ENCODE measurements at places on chromosomes 16 and 17. TPM values are rescaled to one million over a fixed set of nuclear protein-coding genes. Genes with fewer than 3 reads are reported as not detected.

DNA sequence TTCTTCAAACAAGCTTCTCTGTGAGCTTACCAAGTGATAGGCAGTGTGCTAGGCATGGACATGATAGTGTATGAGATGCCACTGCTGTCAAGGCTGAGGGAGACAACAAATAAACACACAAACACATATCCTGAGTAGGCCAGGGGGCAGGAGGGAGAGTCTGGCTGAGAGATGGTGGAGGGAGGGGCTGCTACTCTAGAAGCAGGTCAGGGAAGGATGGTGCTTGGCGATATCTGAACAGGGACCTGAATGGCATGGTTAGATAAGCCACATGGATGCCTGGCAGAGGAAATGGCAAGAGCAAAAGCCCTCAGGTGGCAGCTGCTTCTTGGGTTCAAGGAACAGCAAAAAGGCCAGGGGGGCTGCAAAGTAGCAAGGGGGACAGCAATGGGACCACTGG, 8.6 kb upstream of the CHST6 start:
- DNase-seq = no peak

KRTAP4-5 gene
- total RNA-seq = not detected

DNA sequence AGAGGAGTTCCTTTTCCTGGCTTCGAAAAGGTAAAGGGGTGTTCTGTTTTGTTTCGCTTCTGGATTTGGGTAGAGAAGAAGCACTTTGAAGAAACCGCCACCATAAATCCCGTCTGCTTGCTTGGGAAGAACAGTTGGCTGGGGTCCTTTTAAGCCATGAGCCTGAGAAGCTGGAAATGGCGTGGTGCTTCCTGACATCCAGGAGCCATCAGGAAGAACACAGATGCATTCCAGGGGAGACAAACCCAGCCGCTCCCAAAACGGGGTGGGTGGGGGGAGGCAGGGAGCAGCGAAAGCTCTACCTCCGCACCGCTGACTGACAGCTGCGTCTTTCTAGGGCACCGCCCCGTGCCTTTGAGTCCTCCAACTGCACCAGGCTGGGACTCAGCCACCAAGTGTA, 91.6 kb downstream of the ZDHHC7 start:
- DNase-seq = no peak

DNA sequence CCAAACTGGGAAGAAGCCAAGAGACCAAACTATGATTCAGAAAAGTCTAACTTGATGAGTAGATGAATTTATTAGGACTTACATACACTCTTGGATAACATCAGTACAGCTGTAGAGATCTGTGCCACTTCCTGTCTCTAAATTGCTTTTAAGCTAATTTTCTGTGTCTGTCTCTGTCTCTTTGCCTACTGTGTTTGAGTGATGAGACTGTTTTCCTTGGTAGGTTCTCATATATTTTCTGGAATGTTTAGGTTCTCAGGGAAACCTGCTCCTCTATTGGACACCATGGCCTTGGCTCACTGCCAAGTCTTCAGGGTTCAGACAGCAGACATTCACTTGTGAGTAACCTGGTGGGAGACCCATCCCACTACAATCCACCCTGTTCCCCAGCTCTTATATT, 103.5 kb upstream of the KIF2B start:
- DNase-seq = no peak

GRCh38 chr16:51853586-51853985, 693.4 kb downstream of the TOX3 start:
- no peak for DNase-seq

DNA sequence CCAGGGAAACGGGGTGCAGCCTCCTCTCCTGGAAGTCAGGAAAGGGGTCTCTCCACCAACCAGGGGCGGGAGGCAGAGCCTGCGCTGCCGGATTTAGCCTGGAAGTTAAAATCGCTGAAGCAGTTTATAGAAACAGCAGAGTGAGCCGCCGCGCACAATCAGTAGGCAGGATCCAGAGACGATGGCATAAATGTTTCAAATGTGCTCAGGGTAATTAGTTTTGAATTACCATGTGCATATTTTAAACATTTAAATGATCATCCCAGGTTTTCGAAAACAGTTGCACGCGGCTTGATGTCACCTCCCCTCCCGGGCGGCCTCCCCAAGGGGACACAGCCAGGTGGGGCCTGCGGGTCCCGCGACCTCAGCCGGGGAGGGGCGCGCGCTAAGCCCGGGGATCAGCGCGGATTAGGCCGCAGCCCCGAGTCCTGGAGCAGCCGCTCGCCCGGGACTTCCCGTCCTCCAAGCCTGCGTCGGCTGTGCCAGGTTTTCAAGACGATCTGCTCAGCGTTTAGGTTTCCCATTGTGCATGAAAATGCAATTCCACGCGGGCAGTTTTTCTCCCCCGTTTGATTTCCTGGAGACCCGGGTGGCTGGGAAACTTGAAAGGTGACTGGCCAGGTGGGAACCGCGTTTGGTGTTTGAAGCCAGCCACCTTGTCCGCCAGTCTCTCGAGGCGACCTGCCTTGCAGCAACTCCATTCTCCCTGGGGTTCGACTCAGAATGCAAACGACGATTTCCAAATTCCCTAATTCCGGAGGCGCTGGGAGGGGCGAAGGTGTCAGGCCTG, 78.3 kb downstream of the RPA1 start:
- no peak for DNase-seq

CNTNAP4 gene
- total RNA-seq = 0.76 TPM

CCL2 gene
- total RNA-seq = 219 TPM

DNAI2 gene
- total RNA-seq = not detected

GRCh38 chr17:83006515-83007455, 72.6 kb upstream of the METRNL start:
- no peak for DNase-seq

ENO3 gene
- total RNA-seq = 5.1 TPM

GRCh38 chr17:81905424-81905875, 3.4 kb downstream of the NPB start:
- DNase-seq = no peak

- DNase-seq = no peak
These were observed 36.9 kb downstream of the TMEM235 start for GRCh38 chr17:78268191-78268874.

DNA sequence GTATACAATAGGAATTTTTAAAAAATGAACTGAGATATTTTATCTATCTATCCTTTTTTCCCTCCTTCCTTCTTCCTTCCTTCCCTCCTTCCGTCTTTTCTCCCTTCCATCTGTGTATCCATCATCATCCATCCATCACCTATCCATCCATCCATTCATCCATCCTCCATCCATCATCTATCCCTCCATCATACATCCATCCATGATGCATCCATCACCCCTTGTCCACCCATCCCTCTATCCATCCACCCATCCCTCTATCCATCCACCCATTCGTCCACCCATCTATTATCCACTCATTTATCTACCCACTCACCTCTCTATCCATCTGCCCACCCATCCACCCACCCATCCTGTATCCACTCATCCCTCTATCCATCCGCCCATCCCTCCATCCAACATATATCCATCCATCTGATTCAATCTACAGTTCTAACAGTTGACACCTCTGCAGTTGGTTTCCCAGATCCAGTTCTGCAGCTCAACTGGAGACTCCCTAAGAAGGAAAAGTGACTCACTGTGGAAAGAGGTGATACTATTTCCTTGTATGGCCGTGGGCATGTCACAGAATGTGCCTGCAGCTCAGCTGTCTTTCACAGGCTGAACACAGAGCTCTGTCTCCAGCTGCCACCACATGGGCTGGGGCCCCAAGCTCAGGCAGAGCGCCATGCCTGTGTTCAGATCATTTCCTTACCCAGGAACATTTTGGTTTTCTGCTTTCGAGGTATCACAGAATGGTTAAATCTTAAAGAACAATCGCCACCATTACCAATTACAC, 130.8 kb downstream of the XYLT1 start:
- no peak for DNase-seq

DNA sequence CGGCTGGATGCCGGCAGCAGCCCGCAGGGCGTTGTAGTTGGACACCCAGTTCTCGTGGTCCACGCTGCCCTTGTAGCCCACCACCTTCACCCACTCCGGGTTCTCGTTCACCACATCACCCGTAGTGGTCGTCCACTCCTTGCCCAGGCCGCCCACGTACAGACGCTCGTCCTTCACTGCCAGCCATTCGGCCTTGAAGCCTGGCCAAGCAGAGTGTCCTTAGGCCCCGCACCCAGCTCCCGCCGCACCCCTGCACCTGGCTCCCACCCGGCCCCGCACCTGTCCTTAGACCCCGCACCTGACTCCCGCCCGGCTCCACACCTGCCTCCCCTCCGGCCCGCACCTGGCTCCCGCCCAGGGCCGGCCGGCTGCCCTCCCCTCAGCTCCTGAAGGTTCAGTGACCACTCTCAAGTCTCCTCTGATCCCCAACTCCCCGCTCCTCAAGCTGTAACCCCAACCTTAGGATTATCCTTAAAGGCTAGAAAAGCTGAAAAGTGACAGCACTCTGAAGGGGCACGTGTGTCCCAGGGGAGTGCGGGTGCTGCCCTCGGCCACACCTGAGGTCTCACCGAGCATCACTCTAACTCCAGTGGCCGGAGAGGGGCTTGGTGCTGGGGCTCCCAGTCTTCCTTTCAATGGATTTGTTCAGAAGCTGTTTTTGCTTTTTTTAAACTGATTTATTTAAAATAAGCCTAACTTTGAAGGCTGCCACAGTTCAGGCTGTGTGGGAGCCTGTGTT, 14.4 kb downstream of the CANT1 start:
- DNase-seq = peak; percentile 56

DNA sequence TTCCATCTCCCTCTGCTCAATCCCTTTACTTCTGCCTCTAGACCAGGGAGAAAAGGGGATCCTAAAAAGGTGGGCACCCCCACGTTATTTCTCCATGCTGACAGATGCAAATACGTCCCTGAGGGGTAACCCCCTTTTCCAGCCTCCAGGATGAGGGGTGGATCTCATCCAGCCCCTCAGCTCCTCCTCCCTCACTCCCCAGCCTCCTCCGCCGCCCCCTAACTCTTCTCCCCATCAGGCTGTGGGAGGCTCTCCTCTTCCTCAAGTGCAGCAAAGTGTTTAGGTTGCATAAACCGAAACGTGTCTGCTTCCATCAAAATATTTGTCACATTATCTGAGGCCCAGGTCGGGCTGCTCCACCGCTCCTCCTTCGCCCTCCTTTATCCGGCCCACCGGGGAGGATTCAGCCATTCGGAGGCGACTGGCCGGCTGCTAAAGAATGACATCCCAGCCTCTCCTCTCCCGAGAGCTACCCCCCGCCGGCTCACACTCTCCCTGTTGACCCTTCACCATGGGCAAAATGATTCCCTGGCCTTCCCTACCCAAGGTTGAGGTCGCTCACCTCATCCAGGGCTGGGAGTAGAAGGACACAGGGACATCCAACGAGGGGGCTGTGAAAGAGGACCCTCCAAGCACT, 1.2 kb upstream of the C1QL1 start:
- no peak for DNase-seq

- no peak for DNase-seq
These were observed 163.7 kb downstream of the MAF start for GRCh38 chr16:79436885-79437284.

- DNase-seq = no peak
These were observed 223.2 kb upstream of the PSMD7 start for GRCh38 chr16:74073456-74073855.

GRCh38 chr17:35790841-35791240, 4.6 kb downstream of the MMP28 start:
- no peak for DNase-seq

- DNase-seq = no peak
These were observed at the start of gene NEURL4 for GRCh38 chr17:7328840-7329373. NEURL4 (minus strand) TSS chr17:7329335; CDS start chr17:7329312, 23 bp downstream.

TMEM100 gene
- total RNA-seq = 13.5 TPM

- no peak for DNase-seq
These were observed 47.8 kb upstream of the ZC3H18 start for GRCh38 chr16:88522276-88522949.

COX10 gene
- total RNA-seq = 8.7 TPM

DNA sequence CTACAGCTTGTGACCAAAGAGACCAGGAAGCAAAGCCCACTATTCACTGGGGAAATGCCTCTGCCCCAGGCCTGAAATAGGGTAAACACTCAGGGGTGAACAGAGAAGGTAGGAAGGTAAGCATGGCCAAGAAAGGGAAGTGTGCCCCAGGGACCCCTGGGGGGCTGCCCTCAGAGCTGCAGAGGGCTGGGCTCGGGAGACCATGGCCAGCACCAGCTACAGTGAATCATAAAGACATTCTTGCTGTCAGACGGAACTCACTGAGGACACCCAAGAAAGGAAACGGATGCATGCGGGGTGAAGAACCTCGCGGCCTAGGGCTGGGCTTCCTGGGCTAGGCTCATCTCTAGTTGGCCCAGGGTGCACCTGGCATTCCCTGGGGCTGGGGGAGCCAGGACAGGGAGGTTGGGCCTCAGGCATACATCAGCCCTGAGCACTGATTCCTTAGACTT, 9.6 kb downstream of the HIC1 start:
- DNase-seq = no peak

DNA sequence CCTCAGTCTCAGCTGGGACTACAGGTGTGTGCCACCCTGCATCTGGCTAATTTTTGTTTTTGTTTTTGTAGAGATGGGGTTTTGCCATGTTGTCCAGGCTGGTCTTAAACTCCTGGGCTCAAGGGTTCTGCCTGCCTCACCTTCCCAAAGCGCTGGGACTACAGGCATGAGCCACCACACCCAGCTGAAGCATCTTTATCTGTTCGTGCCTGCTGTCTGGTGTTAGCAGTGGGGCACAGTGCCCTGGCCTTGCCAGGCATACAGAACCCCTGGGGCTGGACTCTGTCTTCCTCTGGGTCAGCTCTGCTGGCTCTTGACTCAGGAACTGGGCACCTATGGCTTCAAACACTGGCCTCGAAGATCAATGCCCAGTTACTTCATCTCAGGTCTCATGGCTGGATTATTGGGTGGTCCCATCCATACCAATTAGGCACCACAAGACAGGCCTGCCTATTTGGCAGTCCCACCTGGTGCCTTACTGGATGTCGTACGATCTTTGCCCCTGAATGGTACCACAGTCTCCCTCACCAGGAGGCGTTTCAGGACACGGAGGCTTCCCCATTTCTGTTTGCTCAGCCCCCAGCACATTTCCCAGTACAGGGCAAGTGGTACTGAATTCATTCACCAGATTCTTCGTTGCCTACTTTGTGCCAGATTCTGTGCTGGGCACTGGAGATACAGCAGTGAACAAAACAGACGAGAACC, 99.3 kb downstream of the RAB11FIP4 start:
- no peak for DNase-seq

VTN gene
- total RNA-seq = 2.1 TPM

HIC1 gene
- total RNA-seq = 85.0 TPM

GRCh38 chr16:19830902-19831560, 53.6 kb downstream of the GPRC5B start:
- no peak for DNase-seq

PRSS53 gene
- total RNA-seq = 3.1 TPM

- DNase-seq = no peak
These were observed 2.0 kb downstream of the PRAC2 start for GRCh38 chr17:48725004-48725287.

PPM1E gene
- total RNA-seq = 0.22 TPM

GRCh38 chr16:70702624-70703023, 16.8 kb upstream of the MTSS2 start:
- DNase-seq = no peak
